PC-9 (cell line): ENCODE measurements at places on chromosomes 4 and X. TPM values are rescaled to one million over a fixed set of nuclear protein-coding genes. Genes with fewer than 3 reads are reported as not detected.
A peak's percentile ranks its signal among the peaks of the same experiment; 100 is the strongest.

DNA sequence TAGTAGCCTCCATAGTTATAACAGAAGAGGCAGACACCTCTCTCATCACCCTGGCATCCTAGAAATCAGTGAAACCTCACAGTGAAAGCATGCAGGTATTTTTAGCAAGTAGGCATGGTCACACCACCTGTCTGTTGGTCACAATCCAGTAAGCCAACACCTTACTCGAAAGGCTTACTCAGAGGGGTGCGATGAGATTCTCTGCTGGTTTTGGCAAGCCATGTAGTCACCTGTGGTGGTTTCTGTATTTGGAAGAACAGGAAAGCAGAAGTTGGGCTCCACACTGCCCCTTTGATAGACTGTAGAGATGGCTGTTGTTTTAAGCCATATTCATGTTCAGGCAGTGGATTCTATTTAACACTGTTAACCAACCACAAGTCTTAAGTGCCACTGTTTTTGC lies 134.7 kb downstream of the DCLK2 start:
- DNase-seq: peak; percentile 80

- DNase-seq: no peak
These were observed 20.5 kb downstream of the SEPTIN11 start for GRCh38 chr4:76969941-76970529.

GRCh38 chrX:82961129-82961528 lies 547.0 kb upstream of the POU3F4 start:
- no peak for DNase-seq

Gene F8A2
- 13.5 TPM in 1 of 2 replicates, not detected in the other for total RNA-seq

- DNase-seq: no peak
These were observed 136.0 kb upstream of the ARX start for GRCh38 chrX:25151749-25152148.

DNA sequence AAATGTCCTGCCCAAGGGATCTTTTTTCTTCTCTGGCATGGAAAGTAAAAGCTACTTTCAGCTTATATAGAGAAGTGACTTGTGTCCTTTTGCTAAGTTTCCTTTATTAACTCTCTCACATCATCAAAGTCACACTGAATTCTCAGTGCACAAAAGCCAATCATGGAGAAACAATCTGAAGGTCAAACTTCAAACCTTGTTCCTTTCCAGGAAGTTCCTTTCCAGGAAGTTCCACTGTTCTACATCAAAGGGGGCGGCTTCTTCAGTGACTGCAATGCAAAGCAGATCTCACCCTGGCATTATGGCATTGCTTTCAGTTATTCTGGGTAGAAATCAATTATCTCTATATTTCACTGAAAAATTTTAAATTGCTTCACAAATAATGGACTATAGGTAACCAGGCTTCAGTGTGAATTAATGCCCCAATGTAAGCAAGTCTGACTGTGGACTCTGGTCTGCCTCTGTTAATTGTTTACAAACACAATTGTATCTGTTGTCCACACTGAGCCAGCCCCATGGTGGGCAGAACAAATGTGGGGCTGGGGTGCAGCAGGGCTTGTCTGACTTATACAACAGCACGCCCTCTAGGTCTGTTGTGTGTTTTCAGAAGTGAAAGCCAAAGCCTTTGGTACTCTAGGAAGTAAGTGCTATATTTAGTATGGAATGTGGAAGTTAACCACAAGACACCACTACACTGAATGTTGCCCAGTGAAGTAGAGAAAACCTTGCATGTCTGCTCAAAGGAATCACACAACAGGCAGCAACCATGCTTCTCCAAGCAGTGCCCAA lies 98.8 kb downstream of the CDS1 start:
- DNase-seq: peak; percentile 66

GRCh38 chr4:14428125-14428524 lies 574.2 kb upstream of the CPEB2 start:
- peak; percentile 42 for DNase-seq

Gene AKAP14
- total RNA-seq: 2.7 TPM in 1 of 2 replicates, not detected in the other

Gene TMEM31
- not detected in 2 replicates for total RNA-seq

GRCh38 chrX:124925681-124926080 lies 394.0 kb upstream of the TEX13C start:
- DNase-seq: no peak

Gene EVC
- total RNA-seq: 14.0 and 15.5 TPM in 2 replicates

DNA sequence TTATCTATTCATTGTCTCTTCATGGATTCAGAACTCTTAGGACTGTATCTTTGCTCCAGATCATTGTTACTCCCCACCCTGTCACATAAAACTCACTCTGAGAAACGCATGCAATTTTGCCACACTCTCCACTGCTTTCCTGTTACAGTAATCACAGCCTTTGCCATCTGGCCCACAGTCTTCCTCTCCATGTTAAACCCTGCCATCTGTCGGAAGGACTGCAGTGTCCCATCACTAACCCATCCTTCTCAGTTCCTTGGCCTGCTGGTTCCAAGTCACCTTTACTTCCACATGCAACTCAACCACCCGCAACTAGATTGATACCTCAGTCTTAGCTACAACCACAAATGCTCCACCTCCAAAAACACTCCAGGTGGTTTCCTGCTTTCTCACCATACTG lies 308.7 kb upstream of the FAM241A start:
- no peak for DNase-seq

GRCh38 chr4:14575289-14575688 lies 427.0 kb upstream of the CPEB2 start:
- no peak for DNase-seq

Gene NUDT10
- total RNA-seq: not detected in 2 replicates

Gene HPGD
- total RNA-seq: 0.96 and 1.7 TPM in 2 replicates

- DNase-seq: no peak
These were observed 800 bp downstream of the KDM5C start for GRCh38 chrX:53223955-53224859.

GRCh38 chrX:69556060-69557011 lies 52.2 kb downstream of the NALF2 start:
- DNase-seq: no peak

Gene CFAP99
- total RNA-seq: 0.48 and 0.85 TPM in 2 replicates

GRCh38 chr4:8855818-8856245 lies 15.8 kb downstream of the HMX1 start:
- DNase-seq: no peak
